ENCODE measurements at places on chromosomes 11 and 22. TPM values are rescaled to one million over a fixed set of nuclear protein-coding genes. Genes with fewer than 3 reads are reported as not detected.

DNA sequence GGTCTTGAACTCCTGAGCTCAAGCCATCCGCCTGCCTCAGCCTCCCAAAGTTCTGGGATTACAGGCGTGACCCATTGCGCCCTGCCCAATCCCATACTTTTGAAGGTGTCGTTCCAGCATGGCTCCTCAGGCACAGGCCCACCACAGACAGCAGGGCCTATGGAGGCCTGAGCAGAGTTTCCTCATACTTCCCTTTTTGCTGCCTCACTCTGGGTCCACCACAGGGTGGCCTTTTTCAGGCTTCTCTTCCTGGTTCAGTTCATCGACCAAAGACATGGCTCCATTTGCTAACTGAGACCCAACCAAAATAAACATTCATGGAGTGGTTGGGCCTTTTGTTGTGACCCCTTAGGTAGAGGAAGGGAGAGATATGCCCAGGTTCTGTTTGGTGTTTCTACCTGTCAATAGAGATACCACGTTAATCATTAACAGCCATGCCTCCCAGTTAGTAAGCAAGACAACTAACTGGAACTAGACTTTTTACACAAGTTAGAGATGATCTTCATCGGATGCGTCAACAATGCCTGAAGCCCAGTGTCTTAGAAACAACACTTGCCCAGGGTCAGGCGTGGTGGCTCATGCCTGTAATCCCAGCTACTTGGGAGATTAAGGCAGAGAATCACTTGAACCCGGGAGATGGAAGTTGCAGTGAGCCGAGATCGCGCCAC lies 35.1 kb downstream of the TRIOBP start:
- no peak for DNase-seq

FGF19 gene
- total RNA-seq, result not detected

DNA sequence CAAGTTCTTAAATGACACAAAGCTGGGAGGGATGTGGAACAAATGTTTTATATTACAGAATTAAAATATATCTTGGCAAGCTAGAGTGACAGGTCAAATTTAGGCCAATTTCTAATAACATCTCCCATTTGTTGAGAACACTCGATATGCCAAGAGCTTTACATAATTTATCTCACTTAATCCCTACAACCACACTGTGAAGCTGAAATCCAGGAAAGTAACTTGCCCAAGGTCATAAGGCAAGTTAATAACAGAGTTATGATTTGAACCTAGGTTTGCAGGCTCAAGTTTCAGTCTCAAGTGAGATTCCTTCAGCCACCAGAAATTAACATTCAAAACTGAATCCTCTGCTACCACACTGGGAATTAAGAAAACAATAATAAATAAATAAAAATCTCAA lies 38.3 kb downstream of the RAB30 start:
- DNase-seq, result no peak

- DNase-seq, result no peak
Observed at GRCh38 chr22:35103761-35104160, 37.8 kb downstream of the ISX start.

GRCh38 chr11:17273668-17274282 lies 2.8 kb upstream of the NUCB2 start:
- no peak for DNase-seq

DNA sequence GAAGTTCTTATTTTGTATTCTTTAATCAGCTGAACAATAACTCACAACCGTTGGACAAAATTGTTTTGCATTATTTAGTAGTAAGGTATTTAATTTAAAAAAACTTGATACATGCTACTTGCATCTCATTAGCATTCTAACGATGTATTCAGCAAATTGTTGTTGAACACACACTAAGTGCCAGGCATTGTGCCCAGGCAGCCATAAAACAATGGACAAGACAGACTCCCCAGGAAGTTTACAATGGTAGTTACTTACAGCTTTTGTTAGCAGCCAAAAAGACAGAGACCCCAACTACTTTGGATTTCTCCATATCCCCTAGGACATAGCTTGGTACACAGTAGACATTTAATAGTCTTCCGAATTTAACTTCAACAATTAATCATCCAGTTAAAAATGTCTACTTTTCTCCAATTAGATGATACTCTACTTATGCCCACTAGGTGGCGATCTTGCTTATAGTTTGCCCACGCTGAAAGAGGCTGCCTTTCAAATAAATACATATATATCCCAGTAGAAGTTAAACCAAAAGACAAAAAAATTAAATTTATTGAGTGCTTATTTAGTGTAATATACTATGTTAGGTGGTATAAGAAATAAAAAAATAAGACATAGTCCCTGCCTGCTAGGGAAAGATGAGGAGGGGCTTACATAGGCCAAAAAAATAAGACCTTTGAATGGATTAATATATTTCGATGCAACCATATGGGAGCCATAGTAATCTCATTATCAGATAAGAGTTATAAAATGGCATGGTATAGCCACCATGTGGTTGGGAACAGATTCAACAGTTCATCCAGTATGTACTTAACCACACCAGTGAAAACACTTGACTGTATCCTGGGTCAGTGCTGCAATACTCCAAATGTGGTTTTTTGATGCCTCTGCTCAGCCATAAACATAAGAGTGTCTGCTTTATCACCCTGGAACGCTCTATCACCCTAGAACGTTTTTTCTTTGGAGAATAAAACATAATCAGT lies 2.0 kb upstream of the FJX1 start:
- DNase-seq, result no peak

DNA sequence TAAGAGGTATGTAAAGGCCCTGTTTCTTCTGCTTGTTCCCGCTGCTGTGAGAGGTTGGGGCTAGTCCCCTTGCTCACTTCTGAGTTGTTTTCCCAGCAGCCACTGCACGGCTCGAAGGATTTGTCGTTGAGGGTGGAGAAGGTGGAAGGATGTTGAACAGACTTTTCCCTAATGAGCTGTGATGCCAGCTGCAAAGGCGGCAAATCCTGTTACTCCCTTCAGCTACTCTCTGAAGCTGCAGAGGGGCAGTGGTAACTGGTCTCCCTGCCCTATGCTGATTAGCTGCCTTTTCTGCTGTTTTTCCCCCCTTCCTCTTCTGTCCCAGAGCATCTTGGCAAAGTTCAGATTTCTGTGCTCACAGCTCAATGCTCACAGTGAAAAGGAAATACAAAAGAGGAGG lies 90.4 kb upstream of the SLC25A18 start:
- no peak for DNase-seq

GRCh38 chr11:115126515-115127208 lies 377.6 kb downstream of the CADM1 start:
- DNase-seq, result no peak

- DNase-seq, result no peak
Observed at GRCh38 chr11:14308897-14309387, 50.0 kb downstream of the RRAS2 start.

DNA sequence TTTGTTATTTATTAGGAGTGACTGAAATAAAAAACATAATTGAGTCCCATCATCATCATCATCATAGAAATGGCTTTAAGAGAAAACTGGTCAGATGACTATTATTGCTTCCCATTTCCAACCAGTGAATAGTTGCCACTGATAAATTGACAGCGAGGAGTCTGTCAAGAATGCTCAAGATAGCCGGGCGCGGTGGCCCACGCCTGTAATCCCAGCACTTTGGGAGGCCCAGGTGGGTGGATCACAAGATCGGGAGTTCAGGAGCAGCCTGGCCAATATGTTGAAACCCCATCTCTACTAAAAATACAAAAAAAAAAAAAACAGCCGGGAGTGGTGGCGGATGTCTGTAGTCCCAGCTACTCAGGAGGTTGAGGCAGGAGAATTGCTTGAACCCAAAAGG lies 1.9 kb downstream of the WBP2NL start:
- no peak for DNase-seq

Data from esophagus muscularis mucosa (tissue), 4 donors.